ENCODE measurements at places on chromosomes 12 and 14. TPM values are rescaled to one million over a fixed set of nuclear protein-coding genes. Genes with fewer than 3 reads are reported as not detected.
A peak's percentile ranks its signal among the peaks of the same experiment; 100 is the strongest.

GNPTAB gene
- 9.3 TPM for polyA plus RNA-seq

DNA sequence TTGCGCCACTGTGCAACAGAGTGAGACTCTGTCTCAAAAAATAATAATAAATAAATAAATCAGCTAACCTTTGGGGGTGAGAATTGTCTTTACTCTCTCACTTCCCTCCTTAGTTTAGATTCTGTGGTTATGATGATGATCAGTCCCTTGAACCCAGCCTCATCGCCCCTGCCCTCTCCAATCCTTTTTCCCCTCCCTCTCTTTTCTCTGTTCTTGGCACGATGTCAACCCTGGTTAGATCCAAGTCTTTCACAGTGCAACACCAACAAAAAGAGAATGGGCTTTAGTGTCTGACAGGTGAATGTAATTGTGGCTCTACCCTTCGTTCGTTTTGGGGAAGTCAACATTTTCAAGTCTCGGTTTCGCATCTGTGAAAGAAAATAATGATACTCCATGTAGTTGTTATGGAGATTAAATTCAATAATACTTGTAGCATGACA lies 59.0 kb downstream of the NTN4 start:
- DNase-seq: no peak

DNA sequence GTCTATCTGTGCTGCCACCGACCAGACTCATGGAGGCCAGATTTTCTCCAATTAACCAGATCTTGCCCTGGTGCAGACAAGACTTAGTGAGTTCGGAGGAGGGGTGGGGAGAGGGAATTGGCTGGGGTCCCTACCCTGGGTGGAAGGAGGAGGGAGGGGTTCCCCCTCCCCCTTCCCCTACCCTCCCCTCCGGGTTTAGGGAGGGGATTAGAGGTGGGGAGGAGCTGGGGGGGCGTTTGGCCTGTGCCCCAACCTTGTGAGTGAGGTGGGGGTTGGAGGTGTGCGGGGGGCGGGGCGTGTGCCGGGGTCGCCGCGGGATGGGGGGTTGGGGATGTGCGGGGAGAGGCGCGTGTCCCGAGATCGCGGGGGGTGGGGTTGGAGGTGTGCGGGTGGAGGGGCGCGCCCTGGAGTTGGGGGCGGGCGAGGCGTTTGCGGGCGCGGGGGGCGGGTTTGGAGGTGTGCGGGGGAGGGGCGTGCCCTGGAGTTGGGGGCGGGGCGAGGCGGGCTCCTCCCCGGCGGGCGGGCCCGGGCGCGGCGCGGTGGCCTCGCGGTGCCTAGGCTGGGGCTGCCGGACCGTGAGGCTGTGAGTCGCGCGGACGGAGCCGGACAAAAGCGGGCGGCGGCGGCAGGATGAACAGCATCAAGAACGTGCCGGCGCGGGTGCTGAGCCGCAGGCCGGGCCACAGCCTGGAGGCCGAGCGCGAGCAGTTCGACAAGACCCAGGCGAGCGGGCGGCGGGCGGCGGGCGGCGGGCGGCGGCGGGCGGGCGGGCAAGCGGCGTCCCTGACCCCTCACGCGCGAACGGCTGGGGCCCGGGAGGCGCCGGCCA lies at the start of gene HIP1R:
HIP1R (plus strand) TSS at position 537 of the 829 bp plus-strand sequence; CDS start at position 631, 94 bp downstream.
- peak; percentile 90 for DNase-seq

- no peak for DNase-seq
These were observed at the start of gene ACSM4 for GRCh38 chr12:7303772-7304171. TSS of gene ACSM4 (plus strand) at chr12:7304072. CDS start at chr12:7304332, 260 bp downstream.

DNA sequence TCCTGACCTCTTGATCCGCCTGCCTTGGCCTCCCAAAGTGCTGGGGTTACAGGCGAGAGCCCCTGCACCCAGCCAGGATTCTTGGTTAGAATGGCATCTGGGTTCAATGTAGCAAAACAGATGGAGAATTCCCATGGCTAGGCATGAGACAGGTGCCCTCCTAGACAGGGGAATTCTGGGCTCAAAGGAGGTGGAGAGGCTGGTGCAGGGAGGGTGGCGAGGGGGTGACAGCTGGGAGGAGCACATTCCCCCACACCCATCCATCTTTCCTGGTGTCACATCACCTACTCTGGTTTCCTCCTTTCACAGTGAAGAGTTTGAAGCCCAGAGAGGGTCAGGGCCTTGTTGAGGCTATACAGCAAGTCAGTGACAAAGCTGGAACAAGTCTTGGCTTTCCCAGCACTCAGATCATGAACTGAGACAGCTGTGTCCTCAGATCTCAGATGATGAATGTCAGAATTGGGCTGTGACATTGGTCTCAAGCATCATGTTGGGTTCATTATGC lies 2.8 kb downstream of the SERPINA1 start:
- DNase-seq: no peak

CCDC59 gene
- 53.4 TPM for polyA plus RNA-seq

GRCh38 chr14:44887596-44887955 lies 74.2 kb downstream of the KLHL28 start:
- DNase-seq: no peak

DNA sequence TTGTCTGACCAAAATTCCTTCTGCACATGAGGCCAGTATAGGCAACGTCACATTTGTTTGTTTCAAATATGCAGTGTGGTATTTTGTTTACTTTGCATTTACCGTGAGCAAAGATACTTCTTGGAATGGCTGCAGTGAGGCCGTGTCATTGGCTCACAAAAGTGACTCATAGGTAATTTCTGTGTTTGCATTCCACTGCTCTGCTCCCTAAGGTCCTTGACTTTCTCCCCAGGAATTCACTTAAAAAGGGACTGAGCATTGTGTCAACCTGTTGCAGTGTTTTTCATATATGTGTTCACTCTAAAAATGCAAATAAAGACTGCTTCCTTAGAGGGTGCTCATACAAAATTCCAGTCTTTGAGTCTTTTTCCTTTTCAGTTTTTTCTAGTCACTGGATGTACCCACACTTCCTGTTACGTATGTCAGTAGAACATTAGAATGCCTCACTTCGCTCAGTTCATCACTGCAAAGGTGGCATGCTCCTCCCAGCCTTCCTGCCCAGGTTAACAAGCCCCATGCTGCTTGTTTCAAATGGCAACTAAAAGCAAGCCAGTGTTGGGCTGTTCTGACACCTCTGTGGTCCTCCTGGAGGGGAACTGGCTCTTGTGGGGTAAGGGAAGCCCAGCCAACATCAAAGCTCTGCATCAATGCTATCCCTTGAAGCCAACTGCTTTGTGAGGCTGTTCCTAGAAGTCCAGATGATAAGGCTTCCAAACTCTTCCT lies 9.1 kb downstream of the C12orf76 start:
- DNase-seq: no peak

SMCO2 gene
- polyA plus RNA-seq: 0.06 TPM

- DNase-seq: no peak
These were observed 15.4 kb upstream of the BCL11B start for GRCh38 chr14:99287269-99287942.

GRCh38 chr12:122062832-122063693 lies 15.5 kb upstream of the MLXIP start:
- no peak for DNase-seq

DNA sequence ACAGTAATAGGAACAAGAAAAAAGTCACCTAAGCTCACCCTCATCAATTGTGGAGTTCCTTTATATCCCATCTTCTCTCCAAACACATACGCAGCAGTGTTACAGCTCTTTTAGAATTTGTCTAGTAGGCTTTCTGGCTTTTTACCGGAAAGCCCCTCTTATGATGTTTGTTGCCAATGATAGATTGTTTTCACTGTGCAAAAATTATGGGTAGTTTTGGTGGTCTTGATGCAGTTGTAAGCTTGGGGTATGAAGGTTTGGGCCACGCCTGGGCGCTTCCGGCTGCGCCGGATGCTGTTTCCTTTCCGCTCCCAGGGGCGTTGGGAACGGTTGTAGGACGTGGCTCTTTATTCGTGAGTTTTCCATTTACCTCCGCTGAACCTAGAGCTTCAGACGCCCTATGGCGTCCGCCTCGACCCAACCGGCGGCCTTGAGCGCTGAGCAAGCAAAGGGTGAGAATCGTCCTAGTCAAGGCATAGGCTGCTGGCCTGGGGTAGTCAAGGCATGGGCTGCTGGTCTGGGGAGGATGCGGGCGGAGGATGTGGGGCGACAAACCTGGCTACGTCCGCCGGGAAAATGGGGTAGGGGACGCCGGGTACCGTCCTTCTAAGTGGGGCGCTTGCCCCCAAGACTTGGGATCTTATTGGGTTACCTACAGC lies at the start of the genes C12orf57 and RNU7-1:
C12orf57 (plus strand) TSS at position 301 of the 659 bp plus-strand sequence; CDS start at position 401, 100 bp downstream.
RNU7-1 (plus strand) TSS at position 95 of the 659 bp plus-strand sequence.
- DNase-seq: peak; percentile 91

DNA sequence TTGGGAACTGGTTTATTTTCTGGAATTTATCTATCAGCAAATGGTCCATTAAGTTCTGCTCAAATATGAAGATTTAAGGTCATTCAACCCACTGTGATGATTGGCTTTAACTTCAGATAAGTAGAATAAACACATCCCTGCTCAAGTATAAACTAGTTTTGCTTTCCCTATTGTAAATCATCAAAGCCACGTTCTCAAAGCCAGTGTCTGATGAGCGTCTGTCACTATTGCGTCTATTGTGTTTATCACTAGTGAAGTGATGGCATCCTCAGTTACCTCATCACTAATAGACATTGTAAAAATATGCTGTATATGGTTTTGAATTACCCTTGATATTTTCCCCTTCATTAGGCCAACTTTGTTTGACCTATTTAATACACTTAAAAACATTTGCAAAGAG lies 351.3 kb downstream of the BCAT1 start:
- DNase-seq: no peak

SELPLG gene
- polyA plus RNA-seq: 30.9 TPM

DNA sequence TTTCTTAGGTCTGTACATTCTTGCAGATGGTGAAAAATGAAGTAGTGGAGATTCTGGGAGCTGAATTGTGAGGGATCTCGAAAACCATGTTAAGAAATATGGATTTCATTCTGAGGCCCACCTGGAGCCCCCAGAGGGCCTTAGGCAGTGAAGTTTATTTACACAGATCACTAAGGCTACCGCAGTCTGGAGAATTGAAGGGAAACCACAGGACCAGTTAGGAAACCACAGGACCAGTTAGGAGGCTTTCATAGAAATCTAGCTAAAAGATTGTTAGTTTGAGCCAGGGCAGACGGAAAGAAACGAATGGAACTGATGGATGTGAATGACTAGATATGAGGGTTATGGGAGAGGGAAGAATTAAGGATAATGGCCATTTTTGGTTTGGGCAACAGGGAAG lies 7.2 kb downstream of the CBLN3 start:
- DNase-seq: no peak

KRT79 gene
- 0.19 TPM for polyA plus RNA-seq

KRT7 gene
- 1.2 TPM for polyA plus RNA-seq

GRCh38 chr12:117273091-117273490 lies 82.8 kb upstream of the FBXO21 start:
- DNase-seq: no peak

NINJ2 gene
- 8.6 TPM for polyA plus RNA-seq

DCN gene
- 60.1 TPM for polyA plus RNA-seq

DNA sequence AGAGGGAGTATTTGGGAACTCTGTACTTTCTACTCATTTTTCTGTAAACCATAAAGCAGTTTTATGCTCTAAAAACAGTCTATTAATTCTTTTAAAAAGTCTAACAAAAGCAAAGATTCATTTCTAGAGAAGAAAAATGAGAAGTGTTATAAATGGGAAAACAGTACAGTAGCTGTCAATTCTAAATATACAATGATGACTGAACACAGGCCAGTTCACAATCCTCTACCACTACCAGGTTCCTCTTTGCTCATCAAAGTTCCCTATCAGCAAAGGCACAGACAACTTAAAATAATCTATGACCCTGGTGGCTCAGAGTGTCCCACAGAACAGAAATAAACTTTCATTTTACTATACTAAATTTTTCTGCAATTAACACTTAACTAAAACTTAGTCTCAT lies 12.5 kb downstream of the NAA25 start:
- no peak for DNase-seq

ACSM4 gene
- not detected for polyA plus RNA-seq

DNA sequence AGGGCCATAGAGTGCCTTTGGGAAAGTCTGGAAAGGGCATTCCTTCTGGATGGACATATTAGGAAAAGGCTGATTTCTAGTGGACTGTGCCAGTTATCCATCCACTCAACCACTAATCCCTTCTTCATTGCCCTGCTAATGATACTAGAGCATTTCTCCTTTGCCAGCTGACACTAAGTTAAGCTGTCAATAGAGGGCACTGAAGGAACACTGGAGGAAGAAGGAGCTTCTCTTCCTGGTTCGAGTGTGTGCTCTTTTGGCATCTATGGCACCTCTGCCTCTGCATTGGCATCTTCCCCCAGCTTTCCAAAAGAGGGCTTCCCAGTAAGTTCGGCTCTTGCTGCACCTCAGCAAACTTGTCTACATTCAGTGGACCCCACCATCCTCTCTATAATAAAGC lies 165.4 kb downstream of the DERA start:
- no peak for DNase-seq

- DNase-seq: no peak
These were observed 3.4 kb downstream of the HSD17B6 start for GRCh38 chr12:56766535-56766934.

DNA sequence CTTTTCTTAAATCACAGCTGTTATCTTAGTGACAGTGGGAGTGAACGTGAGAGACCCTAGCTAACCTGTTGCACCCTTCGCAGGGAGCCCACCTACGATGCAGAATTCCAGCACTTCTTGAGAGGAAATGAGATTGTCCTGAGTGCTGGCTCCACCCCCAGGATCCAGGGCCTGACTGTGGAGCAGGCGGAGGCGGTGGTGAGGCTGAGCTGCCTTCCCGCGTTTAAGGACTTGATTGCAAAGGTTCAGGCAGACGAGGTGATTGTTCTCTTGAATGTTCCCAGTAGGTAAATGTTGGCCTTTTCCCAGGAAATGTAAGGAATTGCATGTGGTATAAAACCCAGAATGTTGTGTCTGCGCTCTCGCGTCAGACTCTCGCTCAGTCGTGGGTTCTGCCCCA lies 46.7 kb downstream of the HSP90AA1 start:
- DNase-seq: no peak

- peak; percentile 79 for DNase-seq
These were observed 635 bp downstream of the LTA4H start for GRCh38 chr12:96034621-96035282.

DNA sequence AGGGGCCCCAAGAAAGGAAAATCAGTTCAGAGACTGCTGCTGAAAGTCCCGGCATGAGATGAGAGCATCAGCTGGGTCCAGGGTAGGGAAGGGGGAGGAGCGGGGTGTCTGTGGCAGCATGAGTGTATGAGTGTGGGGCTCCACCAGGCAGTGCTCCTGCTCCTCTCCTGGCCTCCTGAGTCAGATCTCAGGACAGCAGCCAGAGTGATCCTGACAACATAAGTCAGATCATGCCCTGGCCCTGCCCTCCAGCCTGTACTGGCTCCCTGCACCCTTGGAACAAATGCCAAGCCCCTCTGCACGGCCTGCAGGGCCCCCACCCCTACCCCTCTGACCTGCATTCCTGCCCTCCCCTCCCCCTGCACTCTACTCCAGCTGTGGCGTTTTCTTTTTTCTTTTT lies 24.2 kb upstream of the LRP1-AS start:
- DNase-seq: no peak
